ENCODE measurements at places on chromosomes 12 and 14.

- H3K36me3 ChIP-seq = no peaks in the 10 kb centered on the region
- H3K4me3 ChIP-seq = no peak overlapping the region
- H3K4me1 ChIP-seq = peaks cover 2% of the 10 kb centered on the region
- no peak for DNase-seq
- H3K27ac ChIP-seq = no peak overlapping the region
Observed at GRCh38 chr14:92421751-92422150, 91.8 kb upstream of the RIN3 start.

- no peak overlapping the region for H3K27ac ChIP-seq
- no peak for DNase-seq
- no peaks in the 10 kb centered on the region for H3K27me3 ChIP-seq
- H3K4me3 ChIP-seq = no peak overlapping the region
Observed at GRCh38 chr14:42523666-42524065, 917.0 kb downstream of the LRFN5 start.

DNA sequence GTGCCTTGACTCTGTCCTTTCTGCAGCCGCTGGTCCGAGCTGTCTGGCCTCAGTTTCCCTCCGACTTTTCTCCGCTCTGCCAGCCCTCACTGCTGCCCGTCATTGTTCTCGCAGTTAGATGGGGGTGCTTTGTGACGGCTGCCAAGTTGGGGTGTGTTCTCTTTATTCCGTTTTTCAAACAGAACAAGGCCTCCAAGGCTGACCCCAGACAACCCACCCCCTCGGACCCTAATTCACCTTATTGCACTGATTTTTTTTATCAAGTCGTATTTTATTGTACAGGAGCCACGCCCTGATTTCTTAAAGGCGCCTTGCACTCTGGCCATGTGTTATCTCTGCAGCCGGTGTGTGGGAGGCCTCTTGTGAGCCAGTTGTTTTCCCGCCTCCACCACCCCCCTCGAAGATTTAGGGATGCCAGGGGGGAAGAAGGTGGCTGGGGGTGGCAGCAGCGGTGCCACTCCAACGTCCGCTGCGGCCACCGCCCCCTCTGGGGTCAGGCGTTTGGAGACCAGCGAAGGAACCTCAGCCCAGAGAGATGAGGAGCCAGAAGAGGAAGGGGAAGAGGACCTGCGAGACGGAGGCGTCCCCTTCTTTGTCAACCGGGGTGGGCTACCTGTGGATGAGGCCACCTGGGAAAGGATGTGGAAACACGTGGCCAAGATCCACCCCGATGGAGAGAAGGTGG is 1.3 kb downstream of the VASH1 start:
- H3K27me3 ChIP-seq = peaks cover 48% of the 10 kb centered on the region
- H3K36me3 ChIP-seq = no peaks in the 10 kb centered on the region
- no peak overlapping the region for H3K27ac ChIP-seq
- peaks cover 8% of the 10 kb centered on the region for H3K4me1 ChIP-seq

- no peak for DNase-seq
- H3K4me1 ChIP-seq = no peaks in the 10 kb centered on the region
- no peaks in the 10 kb centered on the region for H3K36me3 ChIP-seq
- H3K27me3 ChIP-seq = peaks cover 10% of the 10 kb centered on the region
- H3K4me3 ChIP-seq = no peak overlapping the region
Observed at GRCh38 chr12:7271893-7272514, 31.9 kb upstream of the ACSM4 start.

DNA sequence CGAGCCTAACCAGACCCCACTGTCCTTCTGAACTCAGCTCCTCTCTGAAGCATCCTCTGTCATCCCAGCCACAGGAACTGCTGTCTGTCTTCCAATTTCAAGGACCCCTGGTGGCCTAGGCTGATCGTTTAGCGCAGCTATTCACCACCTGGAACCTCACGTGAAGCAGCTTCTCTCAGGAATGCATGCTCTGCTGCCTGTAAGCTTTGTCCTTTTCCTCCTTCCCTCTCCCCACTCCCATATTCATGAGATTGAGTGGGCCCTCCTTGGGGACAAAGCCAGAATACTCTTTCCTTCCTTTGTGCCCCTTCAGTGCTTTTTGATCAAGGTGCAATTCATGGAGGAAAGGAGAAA is 17.2 kb downstream of the DPF3 start:
- H3K4me1 ChIP-seq = peaks cover 6% of the 10 kb centered on the region
- no peak overlapping the region for H3K27ac ChIP-seq
- H3K4me3 ChIP-seq = no peak overlapping the region
- no peaks in the 10 kb centered on the region for H3K36me3 ChIP-seq
- peaks cover 8% of the 10 kb centered on the region for H3K27me3 ChIP-seq

DNA sequence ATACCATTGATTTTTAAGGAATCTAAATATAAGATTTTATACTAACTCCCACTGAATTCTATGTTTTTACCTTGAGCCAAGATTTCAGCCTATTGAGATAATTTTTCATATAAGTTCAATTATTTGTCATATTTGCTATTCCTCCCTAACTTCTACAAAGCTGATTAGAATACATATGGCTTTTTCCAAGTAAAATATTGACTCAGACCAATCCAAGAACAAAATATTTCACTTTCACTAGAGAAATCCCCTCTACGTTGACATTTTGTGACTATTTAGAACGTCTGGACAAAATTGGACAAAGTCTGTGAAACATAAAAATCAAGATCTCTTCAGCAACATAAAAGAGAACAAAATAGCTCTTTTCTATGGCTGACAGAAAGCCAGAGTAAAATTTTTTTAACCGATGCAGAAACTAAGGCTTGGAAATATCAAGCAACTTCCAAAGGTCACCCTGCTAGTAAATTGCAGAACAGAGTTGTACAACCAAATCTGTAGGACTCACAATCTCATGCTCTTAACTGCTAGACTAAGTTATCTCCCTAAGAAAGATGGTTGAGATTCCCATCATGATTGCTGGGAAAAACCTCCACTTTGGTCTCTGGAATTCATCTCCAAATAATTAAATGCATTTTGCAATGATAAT is 118.0 kb downstream of the GARIN6 start:
- no peaks in the 10 kb centered on the region for H3K36me3 ChIP-seq
- H3K4me3 ChIP-seq = no peak overlapping the region
- no peak for DNase-seq
- H3K27me3 ChIP-seq = no peaks in the 10 kb centered on the region
- H3K4me1 ChIP-seq = no peaks in the 10 kb centered on the region

- peak overlapping the region; percentile 98 for H3K4me3 ChIP-seq
- peak overlapping the region; percentile 99 for H3K27ac ChIP-seq
- peaks cover 48% of the 10 kb centered on the region for H3K36me3 ChIP-seq
- DNase-seq = no peak
Observed at GRCh38 chr14:24115422-24116127, 826 bp upstream of the NRL start.

- no peak for DNase-seq
- no peak overlapping the region for H3K27ac ChIP-seq
- H3K36me3 ChIP-seq = no peaks in the 10 kb centered on the region
- H3K27me3 ChIP-seq = peaks cover 27% of the 10 kb centered on the region
- H3K4me1 ChIP-seq = no peaks in the 10 kb centered on the region
Observed at GRCh38 chr14:100823413-100824080, 2.4 kb upstream of the MEG3 start.

DNA sequence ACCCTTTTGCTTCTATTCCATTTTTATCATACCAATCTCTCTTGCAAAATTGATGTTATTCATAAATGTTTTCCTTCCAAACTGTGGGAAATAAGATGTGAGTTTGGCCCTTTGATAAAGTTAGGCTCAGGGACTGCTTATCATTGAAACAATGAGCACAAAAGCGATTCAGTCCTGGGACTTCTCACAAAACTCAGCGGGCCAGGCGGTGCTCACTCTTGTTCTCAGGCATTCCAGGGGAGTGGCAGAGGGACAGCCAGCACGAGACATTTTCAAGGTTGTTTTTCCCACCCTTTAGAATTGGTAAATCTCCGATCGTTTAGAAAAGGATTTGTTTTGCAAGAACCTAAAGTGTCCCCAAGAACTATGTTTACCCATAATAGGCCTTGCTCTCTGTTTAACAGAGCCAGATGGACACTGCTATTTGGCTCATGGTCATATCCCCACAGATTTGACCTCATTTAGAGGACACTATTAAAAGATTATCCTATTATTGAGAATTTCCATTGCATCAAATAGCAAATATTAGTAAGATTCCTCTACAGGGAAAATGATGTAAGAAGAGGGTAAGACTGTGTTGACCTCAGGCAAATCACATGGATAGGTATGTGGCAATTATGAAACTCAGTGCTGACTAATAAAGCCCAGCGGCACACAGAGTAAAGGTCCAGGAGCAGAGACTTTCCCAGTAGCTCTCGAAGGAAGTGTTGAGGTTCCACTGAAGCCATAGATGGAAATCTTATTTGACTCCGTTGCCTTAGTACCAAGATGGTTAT is 102.7 kb upstream of the USP44 start:
- no peaks in the 10 kb centered on the region for H3K4me1 ChIP-seq
- no peaks in the 10 kb centered on the region for H3K27me3 ChIP-seq
- no peak for DNase-seq
- no peak overlapping the region for H3K27ac ChIP-seq
- no peak overlapping the region for H3K4me3 ChIP-seq
- H3K36me3 ChIP-seq = no peaks in the 10 kb centered on the region

DNA sequence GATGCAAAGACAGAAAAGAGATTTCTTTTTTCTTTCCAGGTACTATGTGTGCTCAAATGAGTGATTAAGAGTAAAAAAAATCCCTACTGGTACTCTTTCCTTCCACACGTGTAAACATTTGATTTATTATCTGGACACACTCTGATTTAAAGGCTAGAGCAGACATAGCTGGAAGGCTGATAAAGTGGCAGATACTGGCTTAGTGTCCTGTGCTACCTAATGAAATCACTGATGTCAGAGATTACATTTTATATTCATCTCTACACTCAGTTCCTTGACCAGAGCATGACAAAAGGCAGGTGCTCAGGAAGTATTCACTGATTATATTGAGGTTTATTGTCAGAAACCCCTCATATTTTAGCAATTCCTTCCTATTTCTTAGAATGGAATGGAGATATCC is 136.6 kb upstream of the SLC38A2 start:
- no peaks in the 10 kb centered on the region for H3K27me3 ChIP-seq
- no peak overlapping the region for H3K4me3 ChIP-seq
- H3K4me1 ChIP-seq = peaks cover 28% of the 10 kb centered on the region
- no peak overlapping the region for H3K27ac ChIP-seq

DNA sequence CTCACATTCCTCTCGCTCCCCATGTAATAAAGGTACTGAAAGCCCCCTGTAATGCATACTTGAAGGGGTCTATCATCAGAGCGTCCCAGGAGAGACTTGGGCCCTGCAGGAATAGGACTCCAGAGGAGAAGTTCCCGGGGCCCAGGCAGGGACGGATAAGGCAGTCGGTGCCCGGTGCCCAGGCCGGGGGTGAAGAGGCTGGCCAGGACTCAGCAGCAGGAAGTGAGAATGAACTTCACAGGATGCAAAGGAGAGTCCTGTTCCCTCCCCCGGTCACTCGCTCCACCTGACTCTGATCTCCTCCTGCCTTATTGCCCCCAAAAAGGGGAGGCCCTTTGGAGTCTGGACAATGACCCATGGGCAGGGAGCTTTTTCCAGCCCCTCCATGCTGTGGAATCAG is 40.2 kb downstream of the LRRC74A start:
- no peak overlapping the region for H3K27ac ChIP-seq
- H3K27me3 ChIP-seq = peaks cover 9% of the 10 kb centered on the region
- H3K36me3 ChIP-seq = no peaks in the 10 kb centered on the region
- H3K4me3 ChIP-seq = no peak overlapping the region
- DNase-seq = no peak
- peaks cover 10% of the 10 kb centered on the region for H3K4me1 ChIP-seq

- no peak for DNase-seq
- H3K36me3 ChIP-seq = no peaks in the 10 kb centered on the region
- H3K27me3 ChIP-seq = no peaks in the 10 kb centered on the region
- no peak overlapping the region for H3K27ac ChIP-seq
- H3K4me1 ChIP-seq = no peaks in the 10 kb centered on the region
Observed at GRCh38 chr12:108029051-108029835, 99.8 kb upstream of the WSCD2 start.

DNA sequence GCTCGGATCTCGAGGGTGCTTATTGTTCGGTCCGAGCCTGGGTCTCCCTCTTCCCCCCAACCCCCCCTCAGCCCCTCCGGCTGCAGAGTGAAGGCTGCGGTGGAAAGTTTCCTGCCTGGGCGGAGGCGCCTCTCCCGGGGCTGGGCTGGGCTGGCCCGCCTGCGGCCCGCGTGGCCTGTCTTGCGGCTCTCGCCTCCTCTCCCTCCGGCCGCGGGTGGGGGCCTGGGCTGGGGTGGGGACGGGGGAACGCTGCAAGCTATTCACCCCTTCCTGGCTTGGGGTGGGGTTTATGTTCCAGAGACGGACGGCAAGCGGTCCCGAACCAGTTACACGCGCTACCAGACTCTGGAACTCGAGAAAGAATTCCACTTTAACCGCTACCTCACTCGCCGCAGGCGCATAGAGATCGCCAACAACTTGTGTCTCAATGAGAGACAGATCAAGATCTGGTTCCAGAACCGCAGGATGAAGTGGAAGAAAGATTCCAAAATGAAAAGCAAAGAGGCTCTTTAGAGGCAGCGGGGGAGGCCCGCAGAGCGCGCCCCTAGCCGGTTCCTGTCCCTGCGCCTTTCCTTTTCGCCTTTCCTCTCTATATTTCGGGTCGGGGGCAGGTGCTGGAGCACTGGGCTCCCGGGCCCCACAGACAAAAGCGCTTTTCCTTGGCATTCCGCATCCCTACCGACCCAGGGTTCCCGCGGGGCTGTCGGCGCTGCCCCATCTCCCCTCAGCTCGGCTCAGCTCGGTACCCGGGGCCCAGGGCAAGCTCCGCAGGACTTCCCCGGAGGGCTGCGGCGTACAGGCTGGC is 1.3 kb downstream of the HOXC5 start:
- H3K36me3 ChIP-seq = no peaks in the 10 kb centered on the region
- DNase-seq = no peak
- H3K27me3 ChIP-seq = peaks cover 77% of the 10 kb centered on the region
- peaks cover 7% of the 10 kb centered on the region for H3K4me1 ChIP-seq
- H3K4me3 ChIP-seq = no peak overlapping the region
- H3K27ac ChIP-seq = peak overlapping the region; percentile 33

Data from activated T-helper 2 cell treated with anti-CD3 and anti-CD28 coated beads, Interferon-gamma antibody, Interleukin-2, Interleukin-4, amounts not matched to agents 10 μg/mL and 5 μg/mL and 100 μg/mL, durations not matched to agents 14 hours and 24 hours and 36 hours (primary cell).